ENCODE measurements at places on chromosomes 12 and 14.

GRCh38 chr12:76470028-76470939 lies 89.3 kb downstream of the OSBPL8 start:
- DNase-seq: peak; percentile 96

GRCh38 chr12:114974826-114975639 lies 291.1 kb upstream of the TBX3 start:
- no peak for DNase-seq

- DNase-seq: no peak
Measured at GRCh38 chr12:68331500-68331868, 678 bp downstream of the MDM1 start.

- peak; percentile 19 for DNase-seq
Measured at GRCh38 chr12:98745578-98746391, 100.7 kb downstream of the APAF1 start.

DNA sequence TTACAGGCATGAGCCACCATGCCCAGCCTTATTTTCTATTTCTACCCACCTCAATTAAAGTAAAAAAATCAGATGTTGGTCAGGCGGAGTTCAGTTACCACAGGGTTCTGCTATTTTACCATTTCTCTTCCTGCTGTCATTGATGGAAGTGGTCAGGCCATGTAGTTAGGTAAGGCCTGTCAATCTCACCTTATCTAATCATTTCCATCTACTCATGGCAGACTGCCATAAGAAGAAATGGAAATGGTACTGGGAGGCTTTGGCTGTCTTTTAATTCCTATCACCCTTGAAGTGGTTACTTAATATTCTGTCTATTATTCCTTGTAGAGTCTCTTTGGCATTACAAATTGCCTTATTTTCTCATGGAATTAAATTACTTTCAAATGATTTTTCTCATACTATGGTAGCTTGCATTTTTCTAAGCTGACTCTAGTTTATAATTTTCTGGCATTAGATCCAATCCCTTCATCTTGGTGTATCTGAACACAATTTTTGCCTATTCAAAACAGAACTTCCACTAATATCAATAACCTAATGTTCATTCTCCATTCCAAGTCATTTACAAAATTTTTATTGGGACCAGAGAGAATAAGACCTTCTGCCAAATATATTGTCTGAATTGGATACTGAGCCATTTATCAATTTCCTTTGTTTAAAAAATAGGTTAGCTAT lies 198.7 kb downstream of the DACT1 start:
- DNase-seq: no peak

DNA sequence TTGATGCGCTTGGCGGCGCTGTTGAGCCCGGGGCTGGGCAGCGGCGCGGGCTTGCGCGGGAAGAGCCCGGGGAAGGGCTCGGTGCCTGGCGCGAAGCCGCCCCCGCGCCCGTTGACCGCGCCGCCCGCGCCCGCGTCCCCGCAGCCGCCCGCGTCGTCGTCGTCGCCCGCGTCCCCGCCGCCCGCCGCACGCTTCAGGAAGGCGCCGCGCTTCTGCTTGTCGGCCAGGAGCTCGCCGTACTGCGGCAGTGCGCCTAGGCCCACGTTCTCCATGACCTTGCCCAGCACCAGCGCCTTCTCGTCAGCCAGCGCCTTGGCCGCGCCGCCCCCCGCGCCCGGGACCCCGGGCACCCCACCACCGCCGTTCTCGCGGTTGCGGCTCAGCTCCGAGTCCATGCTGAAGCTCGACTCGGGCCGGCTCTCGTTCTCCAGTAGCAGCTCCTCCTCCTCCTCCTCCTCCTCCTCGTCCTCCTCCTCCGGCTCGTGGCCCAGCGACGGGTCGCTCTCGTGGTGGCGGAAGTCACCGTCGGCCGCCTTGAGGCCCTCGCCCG lies 97.2 kb downstream of the BCL11B start:
- DNase-seq: no peak

- DNase-seq: peak; percentile 91
Measured at GRCh38 chr12:100675432-100675831, 101.9 kb downstream of the GAS2L3 start.

- no peak for DNase-seq
Measured at GRCh38 chr12:63129927-63130326, 21.1 kb downstream of the AVPR1A start.

DNA sequence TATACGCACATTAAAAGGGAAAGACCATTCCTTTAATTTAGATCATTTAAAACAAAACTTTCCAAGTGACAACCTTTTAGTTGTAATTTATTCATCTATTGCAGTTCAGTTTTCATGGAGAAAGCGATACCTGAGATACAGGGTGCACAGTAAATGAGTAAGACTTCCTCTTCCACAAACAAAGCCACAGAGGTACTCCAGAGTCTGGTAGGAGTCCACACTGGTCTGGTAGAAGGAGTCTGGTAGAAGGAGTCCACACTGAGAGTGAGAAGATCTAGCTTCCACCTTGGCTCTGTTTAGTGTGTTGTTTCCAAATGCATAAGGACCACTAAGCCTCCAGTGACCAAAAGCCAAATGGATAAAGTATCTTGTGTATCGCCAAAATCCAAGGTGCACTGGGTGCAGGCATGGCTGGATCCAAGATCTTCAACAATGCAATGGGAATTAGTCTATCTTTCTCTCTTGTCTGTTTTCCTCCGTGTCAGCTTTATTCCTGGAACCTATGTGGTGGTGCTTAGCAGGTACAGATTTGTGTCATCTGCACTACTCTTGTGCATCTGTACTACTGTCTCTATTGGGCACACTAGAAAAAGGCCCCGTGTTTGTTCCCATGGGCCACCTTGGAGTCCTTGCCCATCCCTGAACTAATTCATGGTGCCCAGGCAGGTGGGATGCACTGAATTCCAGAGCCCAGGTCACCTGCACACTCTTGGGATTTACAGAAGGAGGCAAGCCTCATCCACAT lies 331.1 kb downstream of the BCL11B start:
- DNase-seq: no peak

DNA sequence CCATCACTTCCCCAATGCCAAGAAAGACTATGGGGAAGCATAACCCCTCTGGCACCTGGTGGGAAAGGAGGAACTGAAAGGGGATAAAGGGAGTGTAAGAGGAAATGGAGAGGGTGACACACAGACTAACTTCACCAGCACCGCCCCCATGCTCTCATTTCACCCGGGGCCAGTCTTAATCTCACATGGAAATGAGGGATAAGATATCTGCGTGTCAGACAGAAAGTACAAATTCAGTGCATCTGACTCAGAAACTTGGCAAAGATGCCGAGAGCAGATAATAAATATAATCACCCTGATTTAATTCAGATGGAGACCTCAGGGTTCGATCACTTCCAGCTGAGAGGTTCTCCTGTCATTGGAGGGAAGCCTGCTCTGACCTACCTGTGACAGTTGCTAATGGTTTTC lies 191.6 kb downstream of the DUSP6 start:
- peak; percentile 93 for DNase-seq

DNA sequence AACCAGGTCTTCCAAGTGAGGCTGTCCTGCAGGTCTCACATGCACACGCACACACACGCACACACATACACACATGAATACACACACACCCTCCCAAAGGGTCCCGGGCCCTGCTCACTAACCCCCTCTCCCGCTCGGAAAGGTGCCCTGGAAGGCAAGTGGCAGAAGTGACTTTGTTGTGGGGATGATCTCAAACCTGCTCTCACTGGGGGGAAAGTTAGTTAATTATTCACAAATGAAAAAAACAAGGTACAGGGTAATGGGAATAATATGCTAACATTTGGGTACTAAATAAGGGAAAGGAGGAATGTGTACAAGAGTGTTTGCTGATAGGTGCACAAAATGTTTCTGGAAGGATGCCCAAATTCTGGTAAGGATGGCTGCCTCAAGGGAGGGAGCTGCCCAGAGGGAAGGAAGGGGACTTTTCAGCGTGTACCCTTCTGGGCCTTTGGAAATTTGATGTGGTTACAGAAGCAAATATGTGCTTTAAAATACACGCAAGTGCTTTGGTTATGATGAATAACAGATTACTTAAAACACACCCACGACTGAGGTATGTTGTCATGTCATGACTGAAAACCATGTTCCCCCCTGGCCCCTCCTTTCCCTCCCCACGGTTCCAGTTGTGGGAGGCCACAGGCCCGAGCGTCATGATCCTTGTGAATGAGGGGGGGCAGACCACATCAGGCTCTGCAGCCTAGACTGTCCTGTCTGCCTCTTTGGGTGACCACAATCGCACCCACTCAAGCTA lies 43.3 kb upstream of the PLEKHG6 start:
- peak; percentile 32 for DNase-seq

DNA sequence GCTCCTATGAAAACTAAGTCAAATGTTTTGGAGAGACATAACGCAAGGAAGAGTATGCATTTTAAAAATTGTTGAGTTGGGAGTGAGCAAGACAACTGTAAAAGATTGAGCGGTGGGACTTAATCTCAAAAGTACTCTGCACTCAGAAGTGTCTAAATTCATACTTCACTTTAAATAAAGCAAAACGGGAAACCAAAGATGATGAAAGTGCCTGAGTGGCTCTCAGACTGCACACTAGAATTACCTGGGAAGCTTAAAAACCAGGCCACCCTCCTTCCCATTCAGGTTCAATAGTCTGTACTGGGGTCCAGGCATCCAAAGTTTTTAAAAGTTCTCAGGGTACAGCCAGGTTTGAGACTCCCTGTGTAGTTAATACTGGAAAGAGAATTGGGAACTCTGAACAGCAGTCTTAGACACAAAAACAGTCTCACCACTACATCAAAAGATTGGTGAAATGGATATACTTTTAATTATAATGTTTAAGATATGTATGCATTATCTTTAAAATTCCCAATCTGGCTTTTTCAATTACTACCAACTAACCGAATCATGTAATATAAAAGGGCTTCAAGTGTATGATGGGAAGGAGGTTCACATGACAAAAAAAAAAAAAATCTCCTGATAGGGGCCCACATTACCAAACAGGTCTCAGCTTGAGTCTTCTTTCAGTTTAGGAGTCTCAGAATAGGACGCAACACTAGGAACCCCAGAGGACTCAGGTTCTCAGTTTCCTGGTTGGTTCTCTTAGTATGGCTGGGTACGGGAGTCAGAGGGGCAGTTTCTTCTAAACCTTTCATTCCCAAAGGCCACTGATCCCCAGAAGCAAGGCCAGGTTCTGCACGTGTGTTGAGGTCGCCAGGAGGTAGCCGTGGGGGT lies 1.0 kb downstream of the HOMEZ start:
- DNase-seq: peak; percentile 37

DNA sequence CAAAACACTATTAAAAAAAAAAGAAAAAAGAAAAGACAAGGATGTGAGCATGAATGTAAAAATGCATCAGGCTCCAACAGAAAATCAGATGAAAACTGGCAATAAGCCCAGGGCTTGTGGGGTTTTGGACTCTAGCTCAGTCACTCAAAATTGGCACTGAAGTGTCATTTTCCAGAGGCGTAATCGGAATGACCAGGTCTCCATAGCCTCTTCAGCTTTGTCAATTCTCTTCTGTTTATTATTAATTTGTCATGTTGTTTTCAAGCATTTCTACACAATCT lies 137.2 kb upstream of the TRHDE start:
- DNase-seq: no peak

DNA sequence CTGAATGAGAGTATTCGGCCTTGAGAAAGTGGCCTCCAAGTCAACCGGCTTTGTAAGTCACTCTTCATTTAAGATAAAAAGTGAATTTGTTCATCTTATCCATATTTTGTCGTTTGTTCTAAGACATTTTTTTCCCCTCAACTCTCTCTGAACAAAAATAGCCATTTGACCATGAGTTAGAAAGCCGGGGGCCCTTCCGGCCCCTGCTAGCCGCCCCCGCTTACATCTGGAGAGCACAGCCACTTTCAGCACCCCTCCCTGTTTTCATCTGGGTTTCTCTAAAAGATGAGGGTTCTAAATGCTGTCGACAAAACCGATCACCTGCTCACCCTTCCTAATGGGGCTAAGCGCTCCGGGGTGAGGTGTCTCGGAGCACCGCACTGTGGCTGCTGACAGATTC lies 30.7 kb upstream of the DLK1 start:
- no peak for DNase-seq

DNA sequence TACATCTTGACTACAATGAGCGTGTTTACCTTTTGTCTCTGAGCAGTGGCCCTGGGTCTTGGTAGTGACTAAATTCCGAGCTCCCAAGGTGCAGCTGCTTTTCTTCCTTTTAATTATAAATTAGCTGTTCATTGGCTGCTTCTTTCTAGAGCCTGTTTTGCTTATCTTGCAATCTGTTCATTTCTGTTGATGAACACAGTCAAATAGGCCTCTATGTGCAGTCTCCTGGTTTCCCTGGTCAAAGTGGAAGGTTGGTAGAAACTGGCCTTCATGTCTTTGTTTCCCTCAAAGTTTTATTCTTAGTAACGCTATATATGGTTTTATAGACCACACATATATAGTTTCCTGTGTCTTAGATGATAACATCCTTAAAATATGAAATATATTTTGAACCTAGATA lies 94.1 kb downstream of the DUSP16 start:
- DNase-seq: no peak

DNA sequence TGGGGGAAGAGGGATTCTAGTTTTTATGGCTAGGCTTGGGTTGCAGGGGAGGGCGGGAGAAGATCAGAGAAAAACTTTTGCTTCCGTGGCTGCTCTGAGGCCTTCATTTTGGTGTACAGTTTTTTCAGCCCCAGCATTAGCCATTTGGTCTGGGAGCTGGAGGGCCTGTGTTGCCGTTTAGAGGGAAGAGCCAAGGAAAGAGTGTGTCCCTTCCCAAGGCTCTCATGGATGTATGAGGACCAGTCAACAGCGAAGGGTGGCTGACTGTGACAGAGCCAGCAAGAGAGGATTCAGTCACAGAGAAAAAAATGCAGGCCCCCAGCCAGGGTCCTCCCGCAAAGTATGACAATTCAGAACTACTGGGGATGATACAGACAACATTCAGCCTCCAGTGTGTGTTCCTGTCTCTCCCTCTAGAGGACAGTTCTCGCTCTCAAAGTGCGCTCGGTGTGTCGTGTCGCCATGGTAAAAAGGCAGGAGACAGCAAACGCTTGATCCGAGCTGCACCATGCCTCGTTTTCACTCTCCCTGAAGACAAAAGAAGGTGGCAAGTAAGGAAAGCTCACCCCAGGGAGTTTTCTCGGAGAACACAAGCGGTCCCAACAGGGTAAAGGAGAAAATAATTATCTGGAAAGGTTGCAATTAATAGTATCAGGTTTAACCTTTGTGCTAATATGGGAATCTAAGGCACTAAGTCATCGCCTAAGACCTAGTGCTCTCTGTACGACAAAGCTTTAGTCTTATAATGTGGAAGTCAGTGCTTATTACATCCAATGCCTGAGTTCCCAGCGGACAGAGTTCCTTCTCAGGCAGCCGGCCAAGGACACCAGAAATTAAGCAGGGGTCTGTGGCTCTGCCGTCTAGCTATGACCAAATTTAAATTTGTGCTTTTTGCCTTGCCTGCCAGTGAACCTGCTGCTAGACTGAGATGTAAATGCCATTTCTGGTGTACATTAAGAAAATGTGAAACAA lies 157.3 kb upstream of the PLXNC1 start:
- peak; percentile 60 for DNase-seq

DNA sequence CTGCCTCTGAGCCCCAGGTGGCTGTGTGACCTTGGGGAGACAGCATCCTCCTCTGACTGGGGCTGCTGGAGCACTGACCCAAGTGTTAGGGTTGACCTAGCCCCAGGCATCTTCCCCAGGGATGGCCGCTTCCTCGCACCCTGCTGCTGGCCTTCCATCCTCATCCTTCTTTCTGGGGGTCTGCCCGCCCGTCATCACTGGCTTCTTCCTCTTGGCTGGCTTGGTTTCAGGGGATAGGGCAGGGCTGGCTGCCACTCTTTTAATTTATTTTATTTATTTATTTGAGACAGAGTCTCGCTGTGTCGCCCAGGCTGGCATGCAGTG lies 3.5 kb downstream of the TEDC1 start:
- DNase-seq: no peak

Measured in iris pigment epithelial cell (primary cell).